HL-60 (cell line): ENCODE measurements at places on chromosomes 12 and 14.

DNA sequence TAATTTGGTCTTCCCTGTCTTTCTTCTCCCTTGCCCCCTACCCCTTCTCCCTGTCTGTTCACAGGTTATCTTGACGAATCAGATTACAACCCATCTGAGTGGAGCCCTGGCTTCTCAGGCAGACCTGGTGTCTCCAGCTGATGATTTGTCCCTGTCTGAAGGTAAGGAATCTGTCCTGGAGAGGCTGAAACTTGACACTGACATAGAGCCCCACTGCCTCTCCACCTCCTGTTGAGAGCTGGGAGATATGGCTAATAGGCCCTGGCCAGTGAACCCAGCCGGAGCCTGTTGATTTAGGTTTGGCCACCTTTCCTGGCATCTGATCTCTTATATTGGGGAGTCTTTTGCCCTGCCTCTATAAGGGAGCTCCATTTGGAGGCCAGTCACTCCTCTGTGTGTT lies 472.2 kb downstream of the RAD51B start:
- no peak for DNase-seq

DNA sequence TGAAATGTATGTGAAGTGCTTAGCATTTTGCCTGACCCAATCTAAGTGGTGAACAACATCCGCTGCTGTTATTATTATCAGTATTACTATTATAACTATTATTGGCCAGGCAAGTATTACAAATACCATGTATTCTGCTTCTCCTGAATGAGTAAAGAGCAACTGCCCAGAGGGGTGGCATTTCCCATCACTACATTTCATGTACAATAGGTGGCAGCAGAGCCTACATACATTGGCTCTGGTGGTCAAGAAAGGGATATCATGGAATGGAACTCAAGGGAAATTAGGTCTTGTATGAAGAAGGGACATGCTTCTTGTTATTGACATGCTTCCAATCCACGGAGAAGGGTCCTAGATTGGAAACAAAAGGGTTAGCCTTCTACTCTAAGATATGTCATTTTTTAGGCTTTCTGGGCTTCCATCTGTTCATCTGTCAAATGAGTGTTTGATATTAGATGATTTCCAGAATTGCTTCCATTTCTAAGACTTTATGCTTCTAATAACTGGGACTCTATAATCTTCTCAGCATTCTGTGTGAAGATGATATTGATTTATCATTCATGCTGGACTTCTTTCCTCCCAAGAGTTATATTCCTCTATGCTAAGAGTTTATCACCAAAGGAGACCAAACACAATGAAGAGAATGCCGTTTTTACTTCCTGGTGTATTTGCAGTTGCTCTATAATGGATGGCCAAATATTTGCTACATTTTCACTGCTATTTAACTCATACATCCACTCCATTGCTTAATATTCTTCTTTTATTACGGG lies 239.1 kb downstream of the SSPN start:
- DNase-seq = peak; percentile 62

GRCh38 chr14:95088665-95089064 lies 68.7 kb downstream of the DICER1 start:
- DNase-seq = no peak

DNA sequence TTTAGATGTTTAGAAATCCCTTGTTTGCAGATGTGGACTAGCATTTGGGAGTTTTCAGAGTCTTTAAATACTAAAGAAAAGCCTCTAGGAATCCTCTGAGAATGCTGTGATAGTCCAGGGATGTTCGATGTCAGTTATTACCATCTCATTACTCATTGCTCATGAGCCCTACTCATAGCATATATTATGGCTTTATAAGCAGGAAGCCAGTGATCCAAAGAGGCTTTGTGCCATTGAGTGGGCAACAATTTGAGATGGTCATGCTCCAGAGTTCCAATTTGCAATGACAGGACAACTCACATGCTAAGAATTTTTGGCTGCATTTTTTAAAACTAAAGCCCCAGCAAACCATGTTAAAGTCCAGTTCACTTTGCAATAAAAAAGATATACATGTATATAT lies 163.0 kb downstream of the OTOGL start:
- DNase-seq = no peak

- no peak for DNase-seq
Measured at GRCh38 chr12:98754095-98754494, 109.0 kb downstream of the APAF1 start.

DNA sequence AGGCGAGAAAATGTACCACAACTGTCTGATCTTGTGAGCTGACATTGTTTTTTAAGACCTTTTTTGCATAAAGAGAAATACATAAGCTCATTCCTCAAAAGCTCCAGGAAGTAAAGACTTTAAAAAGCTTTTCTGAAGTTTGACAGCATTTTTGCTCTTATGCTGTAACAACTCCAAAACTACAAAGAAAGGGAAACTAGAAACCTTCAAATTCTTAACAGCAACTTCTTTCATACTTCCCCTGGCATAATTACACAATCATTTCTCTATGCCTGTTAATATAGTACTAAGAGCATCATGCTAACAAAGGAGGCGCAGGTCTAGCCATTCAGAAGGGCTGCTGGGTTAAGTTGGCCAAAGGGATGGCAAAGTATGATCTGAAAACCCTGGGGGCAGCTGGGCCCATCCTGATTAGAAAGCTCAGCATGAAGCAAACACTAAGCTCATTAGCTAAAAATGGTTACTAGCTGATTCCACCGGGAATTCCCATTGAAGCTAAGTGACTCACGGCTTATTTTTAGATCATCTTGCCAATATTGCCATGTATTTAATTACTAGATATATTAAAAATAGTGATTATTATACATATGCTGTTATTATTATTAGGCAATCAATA lies 26.1 kb upstream of the ANP32D start:
- no peak for DNase-seq

DNA sequence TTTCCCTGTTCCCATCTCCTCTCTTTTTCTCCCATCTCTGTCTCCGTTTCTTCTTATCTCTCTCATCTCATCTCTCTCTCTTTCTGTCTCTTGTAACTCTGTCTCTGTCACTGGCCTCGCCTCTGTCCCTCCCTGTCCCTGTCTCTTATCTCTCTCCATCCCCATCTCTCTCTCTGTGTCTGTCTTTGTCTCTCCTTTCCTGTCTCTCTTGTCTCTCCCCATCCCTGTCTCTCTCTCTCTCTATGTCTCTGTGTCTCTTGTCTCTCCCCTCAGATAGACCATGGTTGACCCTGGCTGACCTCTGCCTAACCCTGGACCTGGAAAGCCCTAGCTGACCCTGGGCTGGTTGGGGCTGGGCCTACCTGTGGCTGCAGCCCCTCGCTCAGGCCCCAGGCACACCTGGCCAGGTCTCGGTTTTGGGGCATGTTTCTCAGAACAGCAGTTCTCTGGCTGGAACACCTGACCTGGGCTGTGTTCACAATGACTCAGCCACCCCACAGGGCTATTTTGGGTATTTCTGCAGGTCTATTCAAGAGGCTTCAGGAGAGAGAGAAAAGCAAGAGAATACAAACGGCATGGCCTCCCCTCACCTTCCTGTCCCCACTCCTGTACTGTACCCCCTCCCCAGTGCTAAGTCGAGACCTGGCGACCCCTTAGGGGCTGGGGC lies 174.4 kb downstream of the TMEM121 start:
- no peak for DNase-seq

DNA sequence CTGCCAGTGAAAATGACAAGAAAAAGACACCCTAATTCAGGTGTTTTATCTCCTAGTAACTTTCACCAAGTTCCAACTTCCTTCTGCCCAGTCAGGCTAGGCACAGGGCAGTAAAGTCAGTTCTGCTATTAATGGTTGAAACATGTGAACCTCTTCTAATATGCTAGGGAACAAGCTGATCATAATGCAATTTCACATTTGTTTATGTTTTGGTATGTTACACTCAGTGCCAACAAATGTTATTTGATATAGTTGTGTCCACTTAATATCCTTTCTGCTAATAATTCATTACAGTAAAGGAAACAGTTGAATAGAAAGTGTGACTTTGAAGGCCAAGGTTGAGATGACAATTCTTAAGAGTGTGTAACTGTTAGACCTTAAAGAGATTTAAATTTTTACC lies 17.2 kb downstream of the NT5DC3 start:
- DNase-seq = no peak

DNA sequence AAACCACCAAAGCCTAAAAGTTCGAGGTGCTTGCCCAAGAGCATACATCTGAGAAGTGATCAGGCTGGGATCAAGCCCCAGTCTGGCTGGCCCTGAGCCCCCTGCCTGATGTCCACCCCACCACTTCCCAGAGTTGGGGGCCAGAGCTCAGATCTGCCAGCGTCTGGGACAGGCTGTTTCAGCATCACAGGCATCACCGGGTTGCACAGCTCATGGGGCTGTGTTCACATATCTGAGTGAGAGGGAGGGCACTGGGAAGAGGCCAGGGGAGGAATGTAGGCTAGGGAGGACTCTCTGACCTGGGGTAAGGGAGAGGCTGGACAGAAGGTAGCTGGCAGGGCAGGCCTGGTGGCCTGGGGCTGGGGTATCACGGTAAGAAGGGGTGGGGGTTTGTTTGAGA lies 6.0 kb downstream of the TGM1 start:
- no peak for DNase-seq

- peak; percentile 96 for DNase-seq
Measured at GRCh38 chr12:124466216-124467128, 100.9 kb downstream of the NCOR2 start.

DNA sequence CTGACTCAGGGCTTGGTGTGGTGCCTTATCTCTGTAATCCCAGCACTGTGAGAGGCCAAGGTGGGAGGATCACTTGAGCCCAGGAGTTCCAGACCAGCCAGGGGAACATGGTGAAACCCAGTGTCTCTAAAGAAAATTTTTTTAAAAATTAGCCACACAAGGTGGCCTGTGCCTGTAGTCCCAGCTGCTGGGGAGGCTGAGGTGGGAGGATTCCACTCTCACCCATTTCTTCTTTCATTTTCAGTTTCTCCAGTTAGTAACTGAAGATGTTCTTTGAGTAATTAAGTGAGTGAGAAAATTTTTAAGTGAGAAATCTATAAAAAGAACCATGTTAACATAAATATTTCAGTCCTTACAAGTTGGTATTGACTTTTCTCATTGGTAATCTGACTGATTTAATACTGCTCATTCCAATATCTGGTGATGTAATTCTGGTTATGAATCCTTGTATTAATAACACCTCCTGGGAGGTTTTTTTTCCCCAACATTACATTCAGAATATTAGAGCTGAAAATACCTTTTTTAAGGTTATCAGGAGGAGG lies 6.1 kb downstream of the METTL3 start:
- DNase-seq = no peak

- no peak for DNase-seq
Measured at GRCh38 chr12:53498235-53498630, 1.0 kb downstream of the MAP3K12 start.

- DNase-seq = no peak
Measured at GRCh38 chr14:74653386-74654138, 41.5 kb upstream of the LTBP2 start.

GRCh38 chr12:79834712-79835376 lies 100.1 kb downstream of the PPP1R12A start:
- no peak for DNase-seq

GRCh38 chr14:88611878-88612277 lies 49.0 kb downstream of the ZC3H14 start:
- DNase-seq = no peak

- DNase-seq = no peak
Measured at GRCh38 chr12:31967539-31967938, 8.3 kb downstream of the RESF1 start.

DNA sequence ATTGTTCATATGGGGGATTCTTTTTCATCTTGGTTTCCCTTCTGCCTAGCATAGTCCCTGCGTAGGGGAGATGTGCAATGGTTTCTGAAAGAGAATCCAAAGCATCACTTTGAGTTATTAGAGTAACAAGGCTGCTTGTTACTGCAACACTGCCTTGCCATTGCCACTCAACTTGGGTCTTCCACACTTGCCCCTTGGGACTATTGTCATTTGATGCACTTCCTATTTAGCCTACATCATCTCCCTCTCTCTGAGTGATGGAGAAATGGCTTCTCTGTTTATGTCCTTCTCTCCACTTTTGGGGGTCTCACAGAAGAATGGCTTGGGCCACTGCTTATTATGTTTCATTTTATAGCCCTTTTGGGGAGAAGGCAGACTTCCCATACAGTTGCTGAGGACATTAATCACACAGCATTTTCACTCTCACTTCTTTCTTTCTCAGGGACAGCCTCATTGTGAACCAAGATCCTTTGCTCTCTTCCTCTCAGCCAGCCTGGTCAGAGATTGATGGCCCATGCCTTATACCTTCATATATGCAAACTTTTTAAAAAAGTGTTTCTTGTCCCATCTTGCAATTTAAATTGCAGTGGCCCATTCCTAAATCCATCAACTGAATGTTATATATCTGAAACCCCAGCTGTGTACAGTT lies 50.8 kb upstream of the POC1B start:
- DNase-seq = no peak

GRCh38 chr12:55742719-55743405 lies at the start of gene GDF11:
Gene GDF11, plus strand, starts transcription at chr12:55743122. Its CDS starts 195 bp downstream, at chr12:55743317.
- peak; percentile 55 for DNase-seq

DNA sequence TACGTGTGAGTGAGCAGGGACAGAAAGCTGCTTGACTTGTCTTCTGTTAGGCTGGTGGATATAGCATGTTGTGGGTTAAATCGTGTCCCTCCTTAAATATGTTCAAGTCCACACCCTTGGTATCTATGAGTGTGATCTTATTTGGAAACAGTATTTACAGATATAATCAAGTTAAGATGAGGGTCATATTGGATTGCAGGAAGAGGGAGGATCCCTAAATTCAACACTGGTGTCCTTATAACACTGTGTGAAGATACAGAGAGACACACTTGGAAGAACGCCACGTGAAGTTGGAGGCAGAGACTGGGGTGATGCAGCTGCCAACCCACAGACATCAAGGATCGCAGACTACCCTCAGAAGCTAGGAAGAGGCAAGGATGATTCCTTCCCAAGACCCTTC lies 275.2 kb upstream of the SSTR1 start:
- no peak for DNase-seq

GRCh38 chr12:98244136-98244535 lies 271.3 kb upstream of the TMPO start:
- no peak for DNase-seq

DNA sequence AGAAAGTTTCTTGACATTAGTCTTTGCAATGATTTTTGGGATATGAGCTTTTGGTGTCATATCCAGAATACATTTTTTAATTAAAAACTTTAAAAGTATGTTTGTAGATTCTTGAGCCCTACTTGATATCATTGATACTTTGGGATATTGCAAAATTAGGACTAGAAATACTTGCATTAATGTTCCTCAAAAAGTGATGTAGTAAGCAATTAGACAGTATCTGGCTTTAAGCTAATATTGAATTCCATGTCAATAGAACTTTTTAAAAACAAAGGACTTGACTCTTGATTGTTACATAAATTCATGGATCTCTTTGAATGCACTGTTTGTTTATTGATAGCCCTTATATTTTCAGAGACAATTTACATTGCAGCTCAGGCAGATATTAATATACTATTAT lies 15.6 kb downstream of the PEX5 start:
- no peak for DNase-seq

DNA sequence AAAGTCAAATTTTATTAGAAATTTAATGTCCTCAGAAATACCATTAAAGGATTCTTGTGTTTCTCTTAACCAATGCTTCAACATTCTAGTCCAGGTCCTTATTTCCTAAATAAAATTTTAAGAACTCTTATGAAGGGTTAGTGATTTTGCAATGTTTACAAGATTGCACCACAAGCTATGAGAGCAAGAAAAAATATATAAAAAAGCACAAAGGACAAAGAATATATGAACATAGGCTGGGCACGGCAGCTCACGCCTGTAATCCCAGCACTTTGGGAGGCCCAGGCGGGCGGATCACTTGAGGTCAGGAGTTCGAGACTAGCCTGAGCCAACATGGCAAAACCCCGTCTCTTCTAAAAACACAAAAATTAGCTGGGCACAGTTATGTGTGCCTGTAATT lies 7.7 kb downstream of the RACGAP1 start:
- DNase-seq = peak; percentile 20
